ENCODE measurements at places on chromosomes 11 and 22.

- DNase-seq: no peak
Observed at GRCh38 chr11:58957922-58958321, 18.6 kb downstream of the GLYATL1 start.

- DNase-seq: no peak
Observed at GRCh38 chr11:117514256-117514655, 186.6 kb downstream of the CEP164 start.

GRCh38 chr22:36928196-36928595 is 14.8 kb downstream of the CSF2RB start:
- no peak for DNase-seq

DNA sequence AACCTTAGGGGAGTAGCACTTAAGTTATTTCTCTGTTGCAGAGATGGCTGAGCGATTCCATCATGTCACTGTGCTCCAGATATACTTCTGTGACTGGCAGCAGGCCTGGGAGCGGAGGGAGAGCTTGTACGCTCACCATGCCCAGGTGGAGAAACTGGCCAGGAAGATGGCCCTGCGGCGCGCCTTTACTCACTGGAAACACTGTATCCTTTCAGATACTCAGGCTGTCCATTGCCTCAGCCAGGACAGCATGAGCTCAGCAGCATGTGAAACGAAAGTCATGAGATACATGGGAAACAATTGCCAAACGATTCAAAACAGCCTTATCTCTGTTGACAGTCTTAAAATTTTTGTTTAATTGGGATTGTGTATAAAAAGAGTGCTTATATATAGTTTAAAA is 78.9 kb downstream of the SFI1 start:
- DNase-seq: no peak

- peak; percentile 44 for DNase-seq
Observed at GRCh38 chr22:44181033-44181911, 547 bp downstream of the PARVG start.

- DNase-seq: no peak
Observed at GRCh38 chr11:12149672-12150225, 39.4 kb downstream of the MICAL2 start.

DNA sequence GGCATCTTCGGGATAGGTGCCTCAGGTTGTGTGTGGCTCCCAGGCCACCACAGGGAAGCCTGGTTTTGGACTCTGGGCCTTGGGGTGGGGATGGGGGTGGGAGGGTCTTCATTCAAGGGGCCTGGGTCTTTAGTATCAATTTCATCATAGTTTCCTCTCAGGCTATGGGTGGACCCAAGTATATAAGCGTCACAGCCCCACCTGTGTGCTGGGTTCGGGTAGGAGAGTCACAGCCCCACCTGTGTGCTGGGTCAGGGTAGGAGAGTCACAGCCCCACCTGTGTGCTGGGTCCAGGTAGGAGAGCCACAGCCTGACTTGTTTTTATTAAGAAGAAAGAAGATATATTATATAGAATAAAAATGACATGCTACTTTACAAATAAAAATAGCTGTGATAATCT is 422.1 kb downstream of the BRD1 start:
- no peak for DNase-seq

DNA sequence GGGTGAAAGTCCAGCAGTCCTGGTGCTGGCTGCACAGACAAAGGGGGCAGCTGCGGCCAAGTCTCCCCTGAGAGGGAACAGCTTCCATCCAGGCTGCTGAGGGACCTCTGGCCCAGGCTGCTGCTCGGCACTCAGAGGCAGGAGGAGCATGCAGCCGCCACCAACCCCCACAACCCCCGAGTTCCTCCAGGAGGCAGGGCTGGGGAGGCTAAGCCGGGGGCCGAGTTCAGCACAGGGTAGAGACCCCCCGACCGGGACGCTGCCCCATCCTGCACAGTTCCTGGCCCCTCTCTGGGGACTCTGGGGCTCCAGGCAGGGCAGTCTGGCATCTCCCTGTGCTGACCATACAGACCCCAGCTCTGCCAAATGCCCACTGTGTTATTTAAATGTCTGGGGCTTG is 20.2 kb downstream of the IGSF9B start:
- DNase-seq: no peak

DNA sequence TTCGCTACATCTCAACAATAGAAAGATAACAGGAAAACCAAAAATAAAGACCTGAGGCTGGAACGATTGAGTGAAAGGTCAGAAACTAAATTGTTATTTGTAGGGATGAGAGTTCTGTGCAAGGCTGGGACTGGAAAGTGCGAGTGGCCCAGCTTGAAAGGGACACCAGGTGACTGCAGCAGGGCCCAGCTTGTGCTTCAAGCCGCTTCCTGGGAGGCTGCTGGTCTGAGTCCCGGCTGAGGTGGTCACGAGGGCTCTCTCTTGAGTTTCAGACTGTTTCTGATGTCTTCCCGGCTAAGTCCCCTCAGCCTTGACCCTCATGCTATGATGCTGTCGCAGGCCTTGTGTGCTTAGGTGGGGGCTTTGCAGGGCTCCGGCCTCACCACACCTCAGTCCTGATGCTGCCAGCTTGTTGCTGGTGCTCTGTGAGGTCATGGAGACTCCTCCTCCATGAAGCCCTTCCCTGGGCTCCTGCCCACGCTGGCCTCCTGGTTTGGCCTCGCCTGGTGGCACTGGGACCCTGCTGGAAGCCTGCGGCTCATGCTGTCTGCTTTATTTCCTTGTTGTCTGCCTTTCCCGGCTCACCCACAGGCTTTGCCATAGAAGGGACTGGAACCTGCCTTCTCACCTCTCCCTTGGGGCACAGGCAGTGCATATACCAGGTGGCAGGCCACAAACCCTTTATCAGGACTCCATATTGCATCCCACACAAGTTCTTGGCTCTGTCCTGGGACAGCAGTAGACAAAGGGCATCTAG is 4.0 kb downstream of the BANF1 start:
- DNase-seq: no peak

- DNase-seq: no peak
Observed at GRCh38 chr11:24356501-24356900, 140.4 kb upstream of the LUZP2 start.

DNA sequence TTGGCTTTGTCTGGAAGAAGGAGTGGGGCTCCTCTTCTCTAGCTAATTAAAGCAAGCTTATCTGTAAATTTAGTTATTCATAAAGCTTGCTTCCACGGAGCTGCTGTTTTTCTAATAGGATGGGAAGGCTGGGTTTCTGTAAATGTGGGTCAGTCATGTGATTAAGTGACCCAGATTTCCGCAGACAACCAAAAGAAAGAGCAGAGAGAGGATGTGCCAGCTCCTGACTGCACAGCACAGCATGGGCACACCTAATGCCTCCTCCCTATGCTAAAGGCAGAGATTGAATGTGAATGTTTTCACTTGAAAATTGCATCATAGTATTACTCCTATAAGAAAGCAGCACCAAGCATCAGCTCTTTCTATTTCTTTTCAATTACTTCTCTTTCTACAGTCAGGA is 160.2 kb downstream of the FAT3 start:
- DNase-seq: no peak

- no peak for DNase-seq
Observed at GRCh38 chr22:27420195-27420816, 381.2 kb downstream of the MN1 start.
